AG10803 (cell line): ENCODE measurements at places on chromosomes 6 and 20.

- peak; percentile 70 for DNase-seq
Measured at GRCh38 chr6:113936093-113936934, 34.6 kb downstream of the HDAC2 start.

DNA sequence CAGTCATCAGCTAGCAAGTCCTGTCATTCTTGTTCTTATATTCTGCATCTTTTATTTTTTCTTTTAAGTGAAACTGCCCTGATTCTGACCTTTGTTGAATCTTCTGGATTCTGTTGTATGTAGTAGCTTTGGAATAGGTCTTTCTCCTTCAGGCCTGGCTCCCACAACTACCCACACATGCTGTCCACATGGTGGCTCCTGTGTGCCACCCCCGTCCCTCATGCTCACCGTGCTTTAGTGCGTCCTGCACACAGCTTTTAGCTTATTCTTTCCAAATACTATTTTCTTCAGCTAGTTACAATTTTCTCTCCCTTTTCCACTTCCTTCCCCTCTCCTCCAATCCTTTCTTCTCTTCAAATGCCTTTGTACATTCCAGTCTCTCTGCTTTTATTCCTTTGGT is 61.8 kb downstream of the CTNNBL1 start:
- DNase-seq, result peak; percentile 55

GRCh38 chr6:159110013-159110412 is 59.2 kb upstream of the FNDC1 start:
- peak; percentile 49 for DNase-seq

DNA sequence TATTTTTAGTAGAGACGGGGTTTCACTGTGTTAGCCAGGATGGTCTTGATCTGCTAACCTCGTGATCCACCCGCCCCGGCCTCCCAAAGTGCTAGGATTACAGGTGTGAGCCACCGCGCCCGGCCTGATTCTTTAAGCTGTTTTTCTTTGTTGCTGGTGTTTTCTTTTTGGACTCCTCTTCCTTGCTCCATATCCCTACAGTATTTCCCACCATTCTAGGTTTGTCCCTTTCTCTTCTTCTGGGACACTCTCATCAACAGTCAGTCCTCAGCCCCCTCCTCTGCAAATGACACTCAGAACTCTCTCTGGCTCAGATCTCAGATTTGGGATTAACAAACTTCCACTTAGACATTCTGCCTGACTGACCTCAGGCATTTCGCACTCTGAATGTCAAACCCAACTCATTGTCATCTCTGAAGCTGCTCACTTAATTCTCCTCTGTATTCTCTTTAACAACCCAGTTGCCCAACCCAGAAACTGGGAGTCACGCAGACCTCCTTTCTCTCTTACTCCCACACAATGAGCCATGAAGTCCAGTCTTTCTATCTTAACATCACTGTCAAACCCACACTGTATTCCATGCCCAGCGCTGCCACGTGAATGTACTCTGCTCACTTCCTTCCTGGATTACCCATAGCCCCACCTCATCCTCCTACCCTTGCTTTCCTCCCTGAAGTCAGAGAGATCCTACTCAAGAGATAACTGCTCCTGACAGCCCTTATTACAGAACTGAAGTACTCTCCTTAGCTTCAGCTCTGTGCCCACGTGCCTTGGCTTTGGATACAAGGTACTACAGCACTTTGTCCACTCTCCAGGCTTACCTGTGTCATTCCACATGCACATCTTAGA is 2.6 kb downstream of the MPIG6B start:
- DNase-seq, result no peak

GRCh38 chr20:15706719-15707118 is 866.5 kb downstream of the KIF16B start:
- DNase-seq, result no peak

DNA sequence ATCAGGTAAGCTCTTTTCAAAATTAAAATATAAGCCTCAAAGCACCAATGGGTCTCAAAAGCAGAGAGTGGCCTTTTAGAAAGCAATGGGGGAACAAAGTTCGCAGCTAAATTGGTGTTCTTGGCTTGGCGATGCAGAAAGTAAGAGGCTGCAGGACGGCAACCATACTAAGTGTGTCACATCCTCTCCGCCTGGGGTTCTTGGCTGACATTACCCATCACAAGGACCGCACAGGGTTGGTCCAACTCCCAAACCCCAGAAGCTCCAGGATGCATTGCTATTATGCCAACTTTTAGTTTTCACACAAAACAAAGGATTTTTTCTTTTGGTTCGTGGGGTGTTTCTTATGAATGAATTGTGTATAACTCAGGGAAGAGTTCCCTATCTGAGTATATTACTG is 124.8 kb downstream of the PRKN start:
- no peak for DNase-seq

GRCh38 chr6:1182722-1183521 is 129.0 kb upstream of the FOXQ1 start:
- DNase-seq, result peak; percentile 35

- DNase-seq, result no peak
Measured at GRCh38 chr20:32231847-32232246, 24.2 kb downstream of the POFUT1 start.

GRCh38 chr20:60513141-60513540 is 554.9 kb downstream of the CDH26 start:
- no peak for DNase-seq

GRCh38 chr6:19410481-19410880 is 426.7 kb upstream of the ID4 start:
- DNase-seq, result peak; percentile 33
